ENCODE measurements at places on chromosomes 2 and 18.

GRCh38 chr2:60053791-60054190, 499.7 kb downstream of the BCL11A start:
- DNase-seq = no peak

DNA sequence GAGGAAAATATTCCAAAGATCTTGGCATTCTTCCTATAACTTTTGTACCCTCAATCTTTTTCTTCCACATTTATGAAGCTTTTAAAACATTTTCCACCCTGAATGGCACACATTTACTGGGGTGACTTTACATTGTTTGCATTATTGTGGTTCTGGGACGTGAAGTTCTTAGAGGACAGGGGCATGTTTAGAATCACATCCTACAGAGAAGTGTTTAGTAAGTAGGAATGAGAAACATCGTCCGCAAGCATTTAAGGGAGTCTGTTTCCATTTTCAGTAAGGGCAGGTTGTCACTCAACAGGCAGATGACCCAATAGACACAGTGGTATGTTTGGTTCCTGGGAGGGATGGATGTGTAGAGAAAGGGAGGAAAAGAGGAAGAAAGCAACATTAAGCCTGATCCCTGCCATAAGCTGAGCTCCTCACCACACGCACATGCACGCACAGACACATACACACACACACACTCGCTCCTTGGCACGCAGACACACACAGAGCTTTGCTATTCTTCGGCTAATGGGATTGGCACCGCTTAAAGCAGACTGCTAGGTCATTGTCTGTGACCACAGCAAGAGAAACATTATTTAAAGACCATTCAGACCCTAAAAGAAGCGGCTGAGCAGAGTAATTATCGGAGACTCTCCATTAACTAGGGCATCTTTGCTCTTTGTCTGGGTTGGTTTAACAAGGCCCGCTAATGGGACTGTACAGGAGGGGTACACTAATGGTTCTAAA, 14.2 kb upstream of the PLEKHM3 start:
- no peak for DNase-seq

- no peak for DNase-seq
These were observed 241.6 kb upstream of the VWC2L start for GRCh38 chr2:214169281-214169680.

DNA sequence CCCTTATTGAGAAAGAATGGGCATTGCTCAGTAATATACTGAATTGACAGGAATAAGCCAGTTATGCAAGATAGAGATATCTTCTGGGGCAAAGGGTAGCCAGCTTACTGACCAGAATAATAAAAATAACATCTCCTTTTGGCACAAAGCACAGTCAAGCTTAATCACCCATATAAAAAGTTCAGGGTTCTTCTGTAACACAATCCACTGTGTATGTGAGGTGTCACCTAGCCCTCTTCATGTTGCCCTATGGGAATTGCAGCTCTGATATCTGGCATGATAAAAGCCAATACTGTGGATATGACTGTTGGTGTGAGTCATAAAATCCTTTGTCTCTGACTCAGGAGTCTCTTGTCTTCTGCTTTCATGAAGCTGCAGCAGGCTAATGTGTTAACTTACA, 90.8 kb downstream of the DSEL start:
- no peak for DNase-seq

DNA sequence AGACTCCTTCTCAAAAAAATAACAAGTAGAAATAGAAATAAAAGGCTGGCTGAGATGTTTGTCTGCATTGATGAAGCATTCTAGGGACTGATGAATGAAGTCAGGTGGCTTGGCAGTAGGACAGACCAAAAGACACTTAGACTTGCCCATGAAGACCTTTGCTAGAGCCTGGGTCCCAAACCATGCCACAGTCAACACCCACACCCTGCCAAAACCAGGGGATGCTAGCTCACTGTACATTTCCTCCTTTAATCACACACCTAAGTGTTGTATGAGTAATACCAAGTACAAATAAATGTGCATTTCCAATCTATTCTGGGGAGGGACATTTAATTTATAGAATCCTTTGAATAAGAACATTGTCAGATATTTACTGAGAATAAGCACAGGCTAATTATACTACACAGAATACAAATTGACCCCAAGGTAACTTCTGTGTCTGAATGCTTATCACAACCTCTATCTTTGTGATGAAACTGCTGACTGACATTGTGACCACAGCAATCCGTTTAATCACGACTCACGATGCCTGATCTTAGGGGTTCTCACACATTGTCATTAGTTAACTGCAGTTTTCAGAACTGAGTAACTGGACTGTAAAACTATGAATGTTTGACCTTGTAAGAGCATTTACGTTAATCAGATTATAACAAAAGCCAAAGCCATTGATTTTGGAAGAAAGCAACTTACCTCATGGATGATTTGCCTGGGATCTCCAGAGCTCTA, 10.5 kb upstream of the NOL10 start:
- no peak for DNase-seq

- DNase-seq = no peak
These were observed 22.0 kb downstream of the GPC1 start for GRCh38 chr2:240457223-240458043.

- DNase-seq = no peak
These were observed 624 bp downstream of the ZNF516 start for GRCh38 chr18:76494231-76495005.

DNA sequence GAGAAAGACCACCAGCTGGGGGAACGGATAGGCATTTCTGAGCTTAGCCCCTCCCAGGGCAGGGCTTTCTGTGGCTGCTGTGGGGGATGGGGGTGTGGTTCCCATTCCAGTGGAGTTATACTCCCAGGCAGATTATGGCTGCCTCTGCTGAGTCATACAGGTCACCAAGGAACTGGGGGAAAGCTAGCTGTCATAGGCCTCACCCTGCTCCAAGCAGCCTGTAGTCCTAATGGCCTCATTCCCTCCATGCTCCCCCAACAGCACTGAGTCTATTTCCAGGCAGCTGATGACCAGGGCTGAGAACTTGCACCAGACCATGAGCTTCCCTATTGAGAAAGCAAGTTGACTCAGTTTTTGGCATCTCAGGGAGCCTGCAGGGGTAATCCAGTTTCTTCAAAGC, 87.1 kb downstream of the GPR39 start:
- DNase-seq = no peak

- DNase-seq = no peak
These were observed 240.2 kb downstream of the CYP26B1 start for GRCh38 chr2:71907503-71907902.

Data from stimulated activated CD8-positive, alpha-beta memory T cell treated with anti-CD3 and anti-CD28 coated beads, Interleukin-4, amount 100 ng/mL, for 4 hours (primary cell).